ENCODE measurements at places on chromosomes 1 and 21.

- H3K27me3 ChIP-seq, result no peaks in the 10 kb centered on the region
- DNase-seq, result no peak
- H3K27ac ChIP-seq, result no peak overlapping the region
Measured at GRCh38 chr21:43974791-43975468, 37.2 kb upstream of the TRAPPC10 start.

- H3K36me3 ChIP-seq, result no peaks in the 10 kb centered on the region
- peak overlapping the region; percentile 81 for H3K4me3 ChIP-seq
- DNase-seq, result no peak
- H3K4me1 ChIP-seq, result peaks cover 7% of the 10 kb centered on the region
Measured at GRCh38 chr1:247211339-247211738, 39.5 kb upstream of the ZNF124 start.

- no peaks in the 10 kb centered on the region for H3K27me3 ChIP-seq
- H3K27ac ChIP-seq, result peak overlapping the region; percentile 83
- DNase-seq, result peak; percentile 34
- H3K4me1 ChIP-seq, result peaks cover 32% of the 10 kb centered on the region
Measured at GRCh38 chr1:210291786-210292230, 36.9 kb upstream of the HHAT start.

- H3K27ac ChIP-seq, result no peak overlapping the region
- no peak for DNase-seq
- H3K36me3 ChIP-seq, result no peaks in the 10 kb centered on the region
Measured at GRCh38 chr1:175158170-175158591, 34.4 kb downstream of the KIAA0040 start.

DNA sequence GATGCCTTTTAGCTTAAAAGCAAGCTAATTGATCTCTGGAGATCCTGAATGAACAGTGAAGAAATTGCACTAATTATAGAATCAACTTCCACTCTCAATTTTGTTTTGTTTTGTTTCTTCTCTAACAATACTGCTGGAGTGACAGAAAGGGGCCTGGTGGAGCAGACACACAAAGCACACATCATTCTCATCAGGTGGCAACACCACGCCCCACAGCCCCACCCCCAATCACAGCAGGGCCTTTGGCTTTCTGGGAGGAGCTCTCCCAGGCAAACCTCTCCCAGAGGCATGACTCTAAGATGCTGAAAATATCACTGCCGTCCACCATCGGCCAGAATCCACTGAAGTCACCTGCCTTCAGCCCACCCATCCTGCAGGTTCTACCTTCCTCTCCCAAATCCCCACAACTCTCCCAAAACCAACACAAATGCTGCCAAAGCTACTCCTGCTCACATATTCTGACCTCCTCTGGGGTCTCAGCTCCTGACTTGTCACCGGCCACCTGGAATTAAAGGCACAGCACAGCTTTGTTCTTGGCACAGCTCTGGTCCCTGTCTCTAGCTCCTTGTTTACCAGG lies 120.7 kb downstream of the GRIK3 start:
- H3K36me3 ChIP-seq, result no peaks in the 10 kb centered on the region
- peaks cover 3% of the 10 kb centered on the region for H3K4me1 ChIP-seq
- no peaks in the 10 kb centered on the region for H3K27me3 ChIP-seq
- H3K4me3 ChIP-seq, result no peak overlapping the region

DNA sequence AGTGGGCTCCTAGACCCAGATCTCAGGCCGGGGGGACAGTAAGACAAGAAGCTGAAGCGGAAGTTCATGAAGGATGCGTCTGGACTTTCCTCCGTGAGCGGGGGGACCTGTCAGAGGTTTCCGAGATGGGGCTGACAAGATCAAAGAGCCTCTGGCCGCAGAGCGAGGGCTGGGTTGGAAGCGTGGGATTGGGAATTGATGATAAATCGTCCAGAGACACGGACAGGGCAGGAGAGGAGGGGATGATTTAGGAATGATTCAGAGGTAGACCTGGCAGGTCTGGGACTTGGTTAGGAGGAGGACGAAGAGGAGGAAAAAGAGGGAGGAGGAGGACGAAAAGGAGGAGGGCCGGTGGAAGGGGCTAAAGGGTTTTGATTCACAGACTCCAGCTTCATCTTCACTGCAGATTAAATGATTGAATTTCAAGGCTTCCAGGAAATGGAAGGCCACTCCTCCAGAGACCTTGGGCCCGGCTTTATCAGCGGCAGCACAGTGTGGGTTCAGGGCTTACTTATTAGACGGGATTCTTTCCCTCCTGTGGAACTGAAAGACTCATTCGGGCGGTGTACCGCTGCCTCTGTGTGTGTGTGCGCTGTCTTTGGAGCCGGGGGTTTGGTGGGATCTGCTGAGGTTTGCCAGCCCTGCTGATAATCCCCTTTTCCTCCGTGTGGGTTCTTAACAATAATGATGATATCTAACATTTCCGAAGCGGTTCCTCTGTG lies 85.7 kb upstream of the SLC45A1 start:
- no peaks in the 10 kb centered on the region for H3K27me3 ChIP-seq
- no peak overlapping the region for H3K27ac ChIP-seq
- no peak overlapping the region for H3K4me3 ChIP-seq
- no peaks in the 10 kb centered on the region for H3K4me1 ChIP-seq
- no peaks in the 10 kb centered on the region for H3K36me3 ChIP-seq

DNA sequence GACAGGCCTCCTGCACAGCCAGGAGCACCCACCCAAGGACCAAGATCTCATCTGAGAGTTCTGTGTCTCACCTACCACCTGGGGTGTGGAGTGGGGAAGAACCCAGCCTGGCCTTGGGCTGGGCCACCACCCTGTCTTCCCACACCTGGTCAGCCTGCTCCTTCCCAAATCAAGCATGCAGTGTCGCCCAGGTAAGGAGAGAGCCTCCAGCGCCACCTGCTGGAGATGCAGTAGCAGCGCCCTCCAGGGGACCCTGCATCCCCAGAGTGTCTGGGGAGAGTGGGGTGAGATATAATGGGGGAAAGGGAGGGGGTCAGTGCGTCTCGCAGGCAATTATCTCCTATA lies 32.3 kb downstream of the KIAA2013 start:
- no peaks in the 10 kb centered on the region for H3K36me3 ChIP-seq
- H3K27ac ChIP-seq, result no peak overlapping the region
- DNase-seq, result peak; percentile 67

GRCh38 chr1:208201229-208201628 lies 43.0 kb downstream of the PLXNA2 start:
- H3K4me3 ChIP-seq, result no peak overlapping the region
- H3K4me1 ChIP-seq, result no peaks in the 10 kb centered on the region
- no peak overlapping the region for H3K27ac ChIP-seq
- no peak for DNase-seq
- no peaks in the 10 kb centered on the region for H3K27me3 ChIP-seq
- H3K36me3 ChIP-seq, result no peaks in the 10 kb centered on the region

DNA sequence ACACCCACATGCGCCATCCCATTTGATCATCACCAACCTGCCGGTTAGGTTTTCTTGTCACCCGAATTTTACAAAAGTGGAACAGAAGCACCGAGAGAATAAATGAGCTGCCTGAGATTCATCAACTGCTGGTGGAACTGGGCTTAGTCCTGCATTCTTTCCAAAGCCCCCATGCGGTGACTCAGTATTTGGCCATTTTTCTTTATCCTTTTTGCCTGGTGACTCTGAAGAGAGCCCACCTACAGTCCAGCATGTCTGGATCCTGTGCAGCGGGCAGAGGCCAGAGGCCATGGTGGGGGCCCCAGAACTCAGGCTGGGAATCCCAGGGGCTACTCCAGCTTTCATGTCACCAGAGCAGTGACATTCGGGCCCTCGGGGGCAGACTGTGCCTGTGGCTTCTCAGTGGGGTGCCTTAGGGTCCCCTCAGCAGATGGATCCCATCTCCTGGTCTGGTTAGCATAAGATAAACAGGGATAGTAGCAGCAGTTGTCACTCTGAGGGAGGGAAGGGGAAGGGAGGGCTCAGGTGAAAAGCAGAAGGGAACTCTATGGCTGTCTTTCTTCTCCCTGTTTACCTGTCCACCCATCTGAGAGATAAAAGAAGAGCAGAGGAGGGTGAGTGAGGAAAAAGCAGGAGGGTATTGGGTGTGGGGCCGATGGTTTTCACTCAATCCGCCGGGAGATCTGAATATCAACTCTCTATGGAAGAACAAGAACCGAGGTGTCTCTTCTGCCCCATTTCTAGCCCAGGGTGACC lies 63.2 kb downstream of the KIF26B start:
- H3K27ac ChIP-seq, result no peak overlapping the region
- no peak for DNase-seq
- no peaks in the 10 kb centered on the region for H3K36me3 ChIP-seq
- H3K27me3 ChIP-seq, result no peaks in the 10 kb centered on the region
- no peak overlapping the region for H3K4me3 ChIP-seq

Measured in testis (tissue), 5 donors.